ENCODE measurements at places on chromosomes 4 and X.

DNA sequence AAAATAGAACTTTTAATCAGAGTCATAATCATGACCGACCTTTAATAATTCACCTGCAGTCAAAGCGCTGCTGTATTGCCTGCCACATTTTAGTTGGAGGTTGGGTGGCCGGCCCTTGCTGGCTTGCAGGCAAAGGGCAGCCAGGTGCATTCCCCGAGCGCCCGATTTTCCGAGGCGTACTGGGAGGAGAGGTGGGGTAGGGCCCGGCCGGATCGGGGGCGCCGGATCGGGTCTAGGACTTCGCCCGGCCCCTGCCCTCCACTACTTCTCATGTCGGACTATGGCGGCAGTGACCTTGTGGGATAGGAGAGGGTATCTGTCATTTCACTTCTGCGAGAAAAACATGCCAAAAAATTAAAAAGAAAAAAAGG is 2.5 kb upstream of the RS1 start:
- no peak for DNase-seq

- no peak for DNase-seq
Measured at GRCh38 chr4:149280806-149281205, 534.8 kb downstream of the IQCM start.

- no peak for DNase-seq
Measured at GRCh38 chr4:169238445-169238844, 32.3 kb downstream of the SH3RF1 start.

GRCh38 chrX:69072486-69073006 is 92.7 kb downstream of the PJA1 start:
- DNase-seq, result no peak

DNA sequence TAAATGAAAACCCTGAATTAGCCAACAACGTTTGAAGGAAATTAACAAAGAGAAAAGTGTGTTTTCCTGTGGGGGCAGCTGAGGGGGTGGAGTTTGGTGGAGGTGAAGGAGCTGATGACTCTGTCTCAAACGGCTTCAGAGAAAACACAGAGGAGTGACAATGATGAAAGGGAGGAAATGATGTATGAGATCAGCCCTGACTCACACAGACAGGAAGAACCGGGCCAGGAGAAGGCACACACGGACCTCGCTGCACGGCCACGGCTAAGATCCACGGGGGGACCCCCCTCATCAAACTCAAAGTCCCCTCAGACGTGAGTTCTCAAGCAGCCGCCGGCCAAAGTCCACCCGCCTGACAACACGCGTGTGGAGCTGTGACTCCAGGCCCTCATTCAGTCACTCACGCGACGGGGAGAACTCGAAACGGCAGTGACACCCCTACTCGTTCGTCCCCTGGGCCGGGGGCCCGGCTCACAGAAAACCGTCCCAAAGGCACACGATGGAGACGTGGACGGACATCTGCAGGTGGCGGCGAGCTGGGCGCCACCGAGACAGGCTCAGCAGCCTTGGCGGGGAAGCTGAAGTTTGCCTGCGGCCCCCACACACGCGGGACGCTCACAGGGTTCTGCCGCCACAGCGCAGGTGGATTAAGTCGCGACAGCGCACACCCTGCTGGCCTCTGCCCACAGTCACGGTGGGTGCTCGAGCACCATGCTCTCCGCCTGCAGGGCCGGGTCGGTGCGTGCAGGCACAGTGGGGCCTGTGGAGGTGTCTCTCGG is 28.8 kb downstream of the PPP2R3B start:
- peak; percentile 80 for DNase-seq

DNA sequence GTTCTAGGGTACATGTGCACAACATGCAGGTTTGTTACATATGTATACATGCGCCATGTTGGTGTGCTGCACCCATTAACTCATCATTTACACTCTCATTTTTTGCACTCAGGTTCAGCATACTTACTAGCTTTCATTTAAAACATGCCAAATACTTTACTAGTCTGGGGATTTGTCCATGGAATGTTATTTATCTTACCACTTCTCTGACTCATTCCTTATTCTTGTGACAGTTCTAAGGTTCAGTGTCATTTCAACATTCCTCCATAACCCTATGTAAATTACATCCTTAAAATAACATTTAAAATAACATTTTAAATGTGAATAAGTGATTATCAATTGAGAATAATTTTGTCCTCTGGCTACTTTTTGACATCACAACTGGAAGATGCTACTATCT is 19.5 kb upstream of the SYTL5 start:
- peak; percentile 58 for DNase-seq

DNA sequence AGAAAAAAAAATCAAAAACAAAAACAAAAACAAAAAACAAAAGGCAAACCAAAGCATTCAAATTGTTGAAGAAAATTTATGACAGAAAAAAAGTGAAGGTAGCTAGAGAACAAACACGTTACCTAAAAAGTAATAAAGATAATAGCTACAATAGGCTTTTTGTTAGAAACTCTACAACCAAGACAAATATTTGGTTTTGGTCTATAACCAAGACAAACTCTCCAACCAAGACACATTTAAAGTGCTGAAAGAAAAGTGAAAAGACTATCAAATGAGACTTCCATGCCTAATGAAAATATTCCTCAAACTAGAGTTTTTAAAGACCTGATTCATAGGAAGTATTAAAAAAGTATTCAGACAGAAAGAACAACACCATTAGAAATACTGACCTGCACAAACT is 391.9 kb upstream of the NDST4 start:
- no peak for DNase-seq

- DNase-seq, result no peak
Measured at GRCh38 chr4:141455651-141456050, 180.7 kb upstream of the IL15 start.

GRCh38 chr4:142386856-142387255 is 459.2 kb downstream of the INPP4B start:
- DNase-seq, result no peak

GRCh38 chrX:38618180-38618579 is 56.8 kb downstream of the TSPAN7 start:
- no peak for DNase-seq

GRCh38 chr4:94507708-94508107 is 56.0 kb downstream of the PDLIM5 start:
- DNase-seq, result peak; percentile 83

- DNase-seq, result peak; percentile 38
Measured at GRCh38 chrX:103919270-103919637, 43.2 kb upstream of the TMSB15B start.

- no peak for DNase-seq
Measured at GRCh38 chr4:44070843-44071242, 377.8 kb downstream of the KCTD8 start.

DNA sequence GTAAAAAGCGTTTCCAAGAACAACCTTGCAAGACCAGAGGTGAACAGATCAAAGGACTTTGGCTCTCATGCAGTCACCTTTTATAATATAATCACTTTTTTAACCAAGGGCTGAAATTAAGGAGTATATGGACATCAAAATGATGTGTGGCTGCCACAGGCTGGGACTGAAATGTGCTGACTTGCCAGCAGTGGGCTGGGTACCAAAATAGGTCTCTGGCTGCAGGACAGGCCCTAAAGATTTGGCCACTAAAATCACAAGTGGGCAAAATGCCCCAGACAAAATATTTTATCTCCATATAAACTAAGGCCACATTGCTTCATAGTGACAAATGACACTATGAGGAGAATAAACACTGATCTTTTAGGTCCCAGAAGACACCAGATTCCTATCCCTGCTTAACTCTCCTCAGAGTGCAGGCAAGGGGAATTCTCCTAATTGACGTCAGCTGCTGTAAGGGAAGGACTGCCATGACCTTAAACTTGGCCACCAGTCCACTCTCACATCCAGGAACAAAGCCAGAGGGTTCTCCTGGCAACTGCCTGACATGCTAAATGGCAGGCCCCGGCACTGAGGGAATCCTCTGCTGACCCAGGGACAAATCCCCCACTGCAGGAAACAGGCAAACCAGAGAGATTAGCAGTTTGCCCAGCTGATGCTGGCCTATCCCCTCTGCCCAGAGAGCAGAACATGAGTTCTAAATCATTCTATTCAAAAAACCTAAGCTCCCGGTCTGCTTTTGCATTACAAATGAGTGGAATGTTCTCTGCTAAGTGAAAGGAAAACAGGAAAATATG is 155.8 kb downstream of the PPP3CA start:
- peak; percentile 50 for DNase-seq

DNA sequence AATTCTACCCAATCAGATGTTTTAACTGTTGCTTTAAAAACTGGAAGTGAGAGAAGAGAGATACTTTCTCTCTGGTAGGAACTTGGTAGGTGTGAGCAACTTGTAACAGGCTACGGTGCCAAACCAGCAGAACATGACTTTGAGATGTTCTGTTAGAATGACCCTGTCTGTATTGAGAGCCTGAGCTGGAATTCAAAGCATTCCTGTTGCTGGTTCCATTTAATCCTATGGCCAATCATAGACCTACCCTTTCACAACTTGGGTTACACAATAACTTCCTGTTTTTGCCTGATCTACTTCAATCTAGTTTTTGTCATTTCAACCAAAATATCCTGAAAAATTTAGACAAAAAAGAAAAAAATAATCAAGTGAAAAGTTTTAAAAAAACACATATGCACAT is 1.7 kb upstream of the PRRG1 start:
- DNase-seq, result peak; percentile 59

DNA sequence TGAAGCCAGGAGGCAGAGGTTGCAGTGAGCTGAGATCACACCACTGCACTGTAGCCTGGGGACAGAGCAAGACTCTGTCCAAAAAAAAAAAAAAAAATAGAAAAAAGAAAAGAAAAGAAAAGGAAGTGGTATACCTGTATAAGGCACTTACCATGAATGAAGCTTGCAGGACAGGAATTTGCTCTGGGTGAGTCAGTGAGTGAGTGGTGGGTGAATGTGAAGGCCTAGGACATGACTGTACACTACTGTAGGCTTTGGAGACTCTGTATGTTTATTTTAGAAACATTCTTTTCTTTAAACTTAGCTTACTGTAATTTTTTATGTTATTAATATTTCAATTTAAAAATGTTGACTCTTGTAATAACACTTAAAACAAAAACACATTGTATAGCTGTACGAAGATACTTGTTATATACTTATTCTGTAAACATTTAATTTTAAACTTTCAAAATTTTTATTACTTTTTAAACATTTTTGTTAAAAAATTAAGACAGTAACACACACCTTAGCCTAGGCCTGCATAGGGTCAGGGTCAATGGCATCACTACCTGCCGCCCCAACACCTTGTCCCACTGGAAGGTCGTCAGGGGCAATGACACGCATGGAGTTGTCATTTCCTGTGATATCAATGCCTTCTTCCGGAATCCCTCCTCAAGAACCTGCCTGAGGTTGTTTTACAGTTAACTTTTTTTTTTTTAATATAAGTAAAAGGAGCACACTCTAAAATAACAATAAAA is 78.7 kb downstream of the CLNK start:
- peak; percentile 83 for DNase-seq

DNA sequence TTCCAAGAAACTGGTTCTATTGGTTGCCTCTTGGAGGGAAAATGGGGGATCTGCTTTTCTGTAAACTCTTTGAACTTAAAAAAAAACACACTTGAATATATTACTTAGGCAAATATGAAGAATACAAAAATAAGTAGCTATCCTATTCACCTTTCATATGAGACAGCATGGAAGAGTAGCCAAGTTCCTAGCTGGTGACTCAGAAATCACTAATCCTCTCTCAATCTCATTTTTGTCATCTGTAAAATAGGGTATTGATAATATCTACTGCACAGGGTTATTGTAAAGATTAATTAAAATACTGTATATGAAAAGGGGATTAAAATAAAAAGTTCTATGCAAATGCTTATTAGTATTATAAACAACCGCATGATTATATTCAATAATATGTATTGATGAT is 12.7 kb downstream of the MGARP start:
- DNase-seq, result no peak
